ENCODE measurements at places on chromosomes 7 and 10.

GRCh38 chr7:6172910-6173295 lies 99.5 kb downstream of the CYTH3 start:
- no peak for DNase-seq

DNA sequence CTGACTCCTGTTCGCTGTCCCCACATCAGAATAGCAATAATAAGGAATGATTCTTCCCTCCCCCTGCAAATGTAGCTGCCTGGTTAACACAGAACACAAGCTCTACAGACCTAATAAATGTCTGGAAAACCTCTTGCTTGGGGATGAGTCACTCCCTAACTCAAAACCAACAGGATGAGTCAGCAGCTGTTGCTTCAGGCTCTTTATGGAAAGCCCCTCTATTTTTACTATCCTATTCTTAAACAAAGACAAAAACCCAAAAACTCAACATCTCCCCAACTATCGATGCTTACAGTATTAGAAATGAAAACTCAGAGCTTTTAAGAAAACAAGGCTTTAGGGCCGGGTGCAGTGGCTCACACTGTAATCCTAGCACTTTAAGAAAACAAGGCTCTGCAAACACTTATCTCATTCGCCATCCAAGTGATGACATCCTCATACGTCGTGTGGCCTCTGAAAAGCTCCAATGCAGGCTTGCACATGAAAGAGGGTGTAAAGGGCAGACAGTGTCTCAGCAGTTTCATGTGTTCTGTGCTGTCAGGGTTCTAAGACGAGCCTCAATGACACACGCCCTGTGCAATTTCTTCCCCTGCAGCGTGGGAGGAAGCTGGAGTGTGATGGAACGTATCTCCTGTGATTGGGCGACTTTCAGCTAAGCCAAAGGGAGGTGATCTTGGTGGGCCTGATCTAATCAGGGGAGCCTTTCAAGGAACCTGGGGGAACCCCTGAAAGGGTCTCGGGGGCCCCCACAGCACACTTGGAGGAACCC lies 70.1 kb downstream of the AMZ1 start:
- no peak for DNase-seq

DNA sequence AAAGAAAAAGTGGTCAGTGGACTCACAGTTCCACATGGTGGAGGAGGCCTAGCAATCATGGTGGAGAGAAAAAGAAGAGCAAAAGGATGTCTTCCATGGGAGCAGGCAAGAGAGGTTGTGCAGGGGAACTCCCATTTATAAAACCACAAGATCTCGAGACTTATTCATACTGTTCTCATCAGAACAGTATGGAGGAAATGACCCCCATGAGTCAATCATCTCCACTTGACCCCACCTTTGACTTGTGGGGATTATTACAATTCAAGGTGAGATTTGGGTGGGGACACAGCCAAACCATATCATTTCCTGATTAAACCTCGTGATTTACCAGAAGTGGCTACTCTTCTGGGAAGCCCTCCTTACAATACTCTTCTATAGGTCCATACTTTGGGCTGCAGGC lies 160.1 kb downstream of the SORCS1 start:
- DNase-seq = no peak

DNA sequence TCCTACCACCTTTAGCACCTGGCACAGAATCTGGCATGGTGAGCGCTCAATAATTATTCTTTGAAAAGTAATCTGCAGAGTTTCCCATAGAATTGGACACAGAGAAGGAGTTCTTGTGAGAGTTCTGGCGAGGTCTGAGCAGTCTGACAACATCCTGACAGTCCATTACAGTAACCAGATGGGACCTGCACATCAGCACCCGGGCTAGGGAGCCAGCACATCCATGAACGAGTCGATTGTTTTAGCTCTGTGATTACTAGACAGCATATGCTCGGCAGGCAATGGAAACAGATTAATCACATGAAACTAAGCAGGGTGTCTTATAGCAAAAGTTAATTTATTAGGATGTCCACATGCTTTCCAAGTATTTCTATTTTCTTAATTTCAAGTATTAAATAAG lies 96.7 kb downstream of the SEMA3D start:
- DNase-seq = no peak

- DNase-seq = no peak
Measured at GRCh38 chr7:72386118-72386517, 26.0 kb downstream of the CALN1 start.

DNA sequence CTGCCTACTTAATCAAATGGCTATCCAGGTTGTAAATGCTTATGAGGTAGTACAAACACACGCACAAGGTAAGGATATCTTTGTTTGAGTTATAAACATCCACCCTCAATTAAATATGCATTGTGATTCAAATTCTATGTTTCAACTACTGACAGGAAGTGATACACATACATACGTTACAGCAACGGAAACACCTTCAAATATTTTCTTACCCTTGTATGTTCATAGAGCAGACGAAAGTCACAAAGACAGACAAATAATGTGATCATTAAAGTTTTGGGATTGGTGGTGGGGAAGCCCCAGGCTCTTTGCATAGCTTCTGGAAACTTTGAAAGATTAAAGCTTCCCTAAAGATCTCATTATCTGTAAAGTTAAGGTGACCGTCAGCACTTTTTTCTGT lies 521.0 kb downstream of the PARD3 start:
- DNase-seq = no peak

DNA sequence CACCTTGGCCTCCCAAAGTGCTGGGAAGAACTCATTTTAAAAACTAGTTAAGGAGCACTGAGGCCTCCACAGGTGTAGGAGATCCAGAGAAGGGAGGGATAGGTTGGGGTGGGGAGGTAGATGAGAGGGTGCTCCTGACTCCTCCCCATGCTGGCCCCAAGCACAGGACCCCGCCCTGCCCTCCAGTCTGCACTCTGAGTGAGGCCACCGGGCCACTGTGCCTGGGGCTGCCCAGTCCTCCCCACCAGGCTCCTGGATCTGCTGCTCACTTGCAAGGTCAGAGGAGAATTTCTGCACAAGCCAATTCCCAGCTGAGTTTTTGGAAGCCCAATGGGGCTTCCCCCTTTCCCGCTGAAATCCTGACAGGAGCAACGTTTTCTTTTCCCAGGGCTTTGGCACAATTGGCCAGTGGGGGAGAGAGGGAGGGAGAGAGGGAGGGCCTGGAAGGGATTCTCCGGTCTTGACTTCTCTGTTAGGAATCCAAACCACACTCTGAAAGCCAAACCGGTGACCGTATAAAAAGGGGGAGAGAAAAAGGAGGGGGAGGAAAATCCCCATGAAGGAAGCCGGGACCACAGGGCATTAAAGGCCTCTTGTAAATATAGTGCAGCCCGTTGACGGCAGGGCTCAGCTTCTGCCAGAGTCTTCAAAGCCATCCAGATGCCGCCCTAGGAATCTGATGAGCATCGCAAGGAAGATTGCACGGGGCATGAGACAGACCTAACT lies 116.2 kb downstream of the SH3PXD2A start:
- no peak for DNase-seq

- no peak for DNase-seq
Measured at GRCh38 chr7:108973075-108973474, 403.4 kb downstream of the DNAJB9 start.

DNA sequence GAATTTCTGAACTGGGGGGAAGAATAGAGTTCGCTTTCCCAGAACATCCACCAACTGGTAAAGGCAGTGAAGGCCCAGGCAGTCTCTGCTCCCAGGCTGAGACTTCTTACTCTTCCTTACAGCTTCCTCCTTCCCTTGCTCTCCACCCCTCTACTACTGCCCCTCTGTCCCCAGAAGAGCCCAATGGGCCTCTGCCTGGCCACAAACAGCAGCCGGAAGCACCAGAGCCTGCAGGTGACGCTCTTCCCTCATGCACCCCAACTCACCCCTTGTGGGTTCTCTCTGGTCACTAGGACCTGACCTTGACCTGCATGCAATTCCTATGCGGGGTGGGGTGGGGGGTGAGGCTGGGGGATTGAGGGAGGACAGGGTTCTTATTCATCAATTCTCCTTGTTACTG lies 16.5 kb downstream of the FAM131B start:
- DNase-seq = no peak

- no peak for DNase-seq
Measured at GRCh38 chr10:86785968-86786367, 29.5 kb downstream of the BMPR1A start.

DNA sequence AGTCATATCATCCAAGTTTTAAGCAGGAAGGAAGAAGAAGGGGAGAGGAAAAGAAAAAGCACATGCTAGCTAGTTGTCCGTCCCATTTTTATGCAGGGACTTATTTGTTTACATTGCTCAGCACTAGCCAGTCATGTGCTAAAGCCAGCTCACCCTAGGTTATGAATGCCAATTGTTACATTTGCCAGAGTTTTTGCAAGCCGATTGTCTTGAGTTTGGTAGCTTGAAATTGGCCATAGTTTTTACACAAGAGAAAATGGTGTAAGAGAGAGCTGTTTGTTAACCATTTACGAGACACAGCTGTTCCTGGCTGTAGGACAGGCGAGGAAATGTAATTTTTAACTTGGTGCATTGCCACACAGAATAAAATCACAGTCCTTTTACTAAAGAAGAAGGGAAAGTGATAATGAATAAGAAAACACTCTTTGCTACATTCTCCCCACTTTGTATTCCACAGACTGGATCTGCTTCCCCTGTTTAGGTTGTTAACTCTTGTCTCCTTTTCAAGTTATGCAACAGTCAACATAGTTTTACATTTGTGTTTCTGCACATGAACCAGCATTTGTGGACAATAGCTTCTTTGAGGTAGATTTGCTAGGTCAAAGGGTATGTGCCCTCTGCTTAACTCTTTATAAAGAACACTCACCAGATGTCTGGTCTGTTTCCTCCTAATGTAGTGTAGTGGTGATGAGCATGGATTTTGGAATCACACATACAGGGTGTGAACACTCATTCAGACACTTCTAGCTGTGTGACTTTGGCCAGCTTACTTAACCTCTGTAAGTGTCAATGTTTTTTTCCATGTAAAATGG lies 357.2 kb downstream of the LRMDA start:
- DNase-seq = no peak

- no peak for DNase-seq
Measured at GRCh38 chr7:54778696-54779540, 19.9 kb upstream of the SEC61G start.

GRCh38 chr7:66664590-66665293 lies 36.1 kb downstream of the KCTD7 start:
- DNase-seq = no peak

DNA sequence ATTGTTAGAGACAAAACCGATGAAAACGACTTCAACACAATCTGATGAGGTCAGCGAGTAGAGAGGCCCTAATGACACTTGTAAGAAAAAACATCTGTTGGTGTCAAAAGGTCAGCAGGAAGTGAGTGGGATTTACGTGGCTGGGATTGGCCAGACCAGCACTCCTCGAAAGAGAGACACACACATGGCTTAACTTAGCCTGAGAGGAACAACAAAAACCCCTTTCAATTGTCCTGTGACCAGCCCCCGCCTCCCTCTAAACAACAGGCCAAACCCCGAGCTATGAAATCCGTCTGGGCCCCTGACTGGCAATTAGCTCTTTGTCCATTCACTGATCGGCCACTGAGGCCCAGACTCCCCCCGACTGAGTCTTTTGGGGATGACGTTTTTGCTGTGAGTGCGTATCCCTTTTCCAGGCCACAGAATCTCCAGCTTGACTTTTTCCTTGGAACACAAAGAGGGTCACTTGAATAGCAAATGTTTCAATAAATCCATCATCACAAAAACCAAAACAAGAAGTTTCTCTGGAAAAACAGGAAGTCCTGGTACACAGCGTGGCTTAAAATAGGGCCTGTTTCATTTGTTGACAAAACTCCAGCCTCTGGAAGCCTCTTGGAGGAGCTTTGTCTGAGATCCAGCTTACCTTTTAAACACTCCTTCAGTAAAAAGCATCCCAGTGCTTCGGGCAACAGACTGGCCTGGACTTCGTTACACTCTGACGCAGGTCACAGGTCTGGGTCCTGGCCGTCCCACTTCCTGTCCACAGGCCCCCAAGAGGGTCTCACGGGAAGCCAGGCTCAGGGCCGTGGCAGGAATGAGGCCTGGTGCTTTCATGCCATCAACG lies 103.0 kb downstream of the CTBP2 start:
- no peak for DNase-seq

- no peak for DNase-seq
Measured at GRCh38 chr10:1597370-1598146, 139.8 kb downstream of the ADARB2 start.

GRCh38 chr10:72066318-72067284 lies 21.8 kb downstream of the SPOCK2 start:
- no peak for DNase-seq

- DNase-seq = no peak
Measured at GRCh38 chr7:512541-513311, 6.9 kb downstream of the PDGFA start.

DNA sequence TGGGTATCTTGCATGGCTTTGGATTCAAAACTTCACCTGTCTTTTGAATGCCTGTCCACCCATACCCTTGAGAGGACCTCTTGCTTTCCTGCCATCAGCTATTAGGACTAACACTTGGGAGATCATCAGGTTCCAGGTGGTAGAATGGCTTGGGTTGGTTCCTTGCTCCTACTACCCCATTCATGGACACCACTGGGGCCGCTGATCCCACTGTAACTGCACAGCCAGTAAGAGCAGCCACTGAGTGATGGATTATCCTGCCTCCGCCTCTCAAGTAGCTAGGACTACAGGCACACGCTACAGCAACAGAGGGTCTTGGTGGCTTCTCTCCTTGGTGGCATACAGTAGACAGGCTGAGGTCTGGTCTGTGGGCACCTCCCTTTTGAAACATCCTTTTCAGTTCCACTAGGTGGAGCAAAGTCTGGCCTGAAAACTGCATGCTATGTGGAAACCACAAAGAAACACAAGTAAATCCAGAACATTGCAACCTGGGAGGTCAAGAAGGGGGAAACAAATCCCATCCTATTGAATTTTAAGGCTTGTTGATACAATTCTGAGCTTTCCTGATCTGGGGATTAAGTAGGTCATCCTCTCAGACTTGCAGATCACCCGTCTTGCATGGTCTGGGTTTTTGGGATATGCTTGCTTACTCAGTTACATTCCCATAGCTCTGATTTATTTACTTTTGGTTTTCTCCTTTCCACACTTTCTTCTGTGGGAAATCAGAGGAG lies 9.4 kb downstream of the WBP1L start:
- DNase-seq = peak; percentile 33

DNA sequence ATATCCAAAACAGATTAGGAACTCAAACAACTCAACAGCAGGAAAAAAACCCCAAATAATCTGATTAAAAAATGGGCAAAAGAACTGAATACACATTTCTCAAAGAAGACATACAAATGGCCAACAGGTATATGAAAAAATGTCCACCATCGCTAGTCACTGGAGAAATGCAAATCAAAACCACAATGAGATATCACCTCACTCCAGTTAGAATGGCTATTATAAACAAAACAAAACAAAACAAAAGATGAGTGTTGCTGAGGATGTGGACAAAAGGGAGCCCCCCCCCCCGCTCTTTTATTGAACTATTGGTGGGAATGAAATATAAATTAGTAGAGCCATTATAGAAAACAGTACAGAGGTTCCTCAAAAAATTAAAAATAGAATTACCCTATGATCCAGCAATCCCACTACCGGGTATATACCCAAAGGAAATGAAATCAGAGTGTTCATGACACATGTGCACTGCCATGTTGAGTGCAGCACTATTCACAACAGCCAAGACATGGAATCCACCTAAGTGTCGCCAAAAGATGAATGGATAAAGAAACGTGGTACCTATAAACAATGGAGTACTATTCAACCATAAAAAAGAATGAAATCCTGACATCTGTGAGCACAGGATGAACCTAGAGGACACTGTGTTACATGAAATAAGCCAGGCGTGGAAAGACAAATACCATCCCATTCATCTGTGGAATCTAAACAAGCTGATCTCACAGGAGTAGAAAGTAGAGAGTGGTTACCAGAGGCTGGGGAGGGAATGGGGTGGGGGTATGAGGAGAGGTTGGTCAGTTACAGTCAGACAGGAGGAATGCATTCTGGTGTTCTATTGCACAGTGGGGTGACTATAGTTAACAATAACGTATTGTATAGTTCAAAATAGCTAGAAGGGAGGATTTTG lies 78.1 kb upstream of the RHEB start:
- DNase-seq = no peak
